Activated CD4-positive, alpha-beta T cell treated with anti-CD3 and anti-CD28 coated beads, Interleukin-2, amount 10 ng/mL, durations not matched to agents 7 days and 5 days (primary cell): ENCODE measurements at places on chromosomes 1 and 21.

DNA sequence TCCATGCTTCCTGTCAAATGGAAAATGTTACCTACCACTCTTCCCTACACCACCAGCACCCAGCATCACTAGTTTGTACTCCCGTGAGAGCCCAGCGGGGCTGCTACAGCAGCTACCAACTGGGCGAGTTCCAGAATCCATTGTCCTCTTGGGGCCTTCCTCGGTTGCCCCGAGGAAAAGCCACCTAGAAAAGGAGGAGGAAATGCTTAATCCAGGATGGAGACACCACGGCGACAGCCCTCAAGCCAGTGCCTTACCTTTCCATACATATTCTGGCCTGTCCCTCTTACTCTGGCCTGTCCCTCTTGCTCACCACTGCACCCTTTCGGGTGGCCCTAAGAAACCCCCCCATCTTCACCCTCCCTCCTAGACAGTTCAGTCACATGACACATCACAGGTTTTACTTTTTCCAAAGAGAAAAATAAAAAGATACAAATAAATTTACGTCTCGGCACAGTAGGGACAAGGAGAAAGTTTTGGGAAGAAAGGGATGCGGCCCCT is 478 bp downstream of the RIT1 start:
- DNase-seq, result no peak

- no peak for DNase-seq
Measured at GRCh38 chr1:11653101-11653860, 948 bp downstream of the FBXO2 start.

- DNase-seq, result no peak
Measured at GRCh38 chr1:5928714-5929400, 63.4 kb downstream of the NPHP4 start.

DNA sequence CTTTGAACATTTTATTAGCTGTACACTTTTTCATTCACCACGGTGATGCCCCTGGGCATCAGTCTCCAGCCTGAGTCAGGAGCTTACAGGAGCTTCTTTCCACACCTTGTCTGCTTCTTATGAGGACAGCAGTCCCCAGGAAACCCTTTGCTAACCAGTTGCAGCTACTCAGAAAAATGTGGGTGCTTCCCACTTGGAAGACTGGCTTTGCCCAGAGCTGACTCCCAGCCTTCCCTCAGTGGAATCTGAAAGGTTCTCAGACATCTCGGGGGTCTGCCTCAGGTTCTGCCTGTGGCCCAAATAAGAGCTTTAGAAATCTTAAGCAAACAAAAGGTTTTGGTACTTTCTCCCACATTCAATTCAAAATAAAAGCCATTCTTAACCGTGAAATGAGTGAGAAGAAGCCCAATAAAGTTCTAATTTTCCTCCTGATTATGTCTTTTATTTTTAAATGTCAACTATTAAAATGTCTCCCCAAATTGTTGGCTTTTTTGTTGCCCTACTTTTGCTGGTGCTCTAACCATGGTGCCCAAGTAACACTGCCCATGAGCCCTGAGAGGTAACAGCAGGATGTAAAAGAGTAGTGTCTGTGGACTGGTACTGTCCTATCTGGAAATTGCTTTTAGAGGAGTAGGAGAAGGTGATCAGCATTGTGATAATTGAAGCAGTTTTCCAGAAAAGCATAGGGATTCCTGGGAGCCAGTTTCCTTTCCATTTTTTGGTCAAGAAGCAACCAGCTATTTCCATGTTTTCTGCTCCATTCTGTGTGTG is 5.6 kb downstream of the C1orf53 start:
- DNase-seq, result no peak

- no peak for DNase-seq
Measured at GRCh38 chr21:31366825-31367224, 22.8 kb upstream of the TIAM1 start.

GRCh38 chr1:210757677-210758076 is 376.3 kb downstream of the KCNH1 start:
- DNase-seq, result no peak
